Activated CD8-positive, alpha-beta T cell treated with anti-CD3 and anti-CD28 coated beads for 36 hours (primary cell): ENCODE measurements at places on chromosomes 6 and 20. TPM values are rescaled to one million over a fixed set of nuclear protein-coding genes. Genes with fewer than 3 reads are reported as not detected.

- no peak for DNase-seq
- H3K27ac ChIP-seq, result no peak overlapping the region
Measured at GRCh38 chr20:15288106-15288505, 950.7 kb upstream of the FLRT3 start.

FOXS1 gene
- not detected for total RNA-seq

- no peak for DNase-seq
- H3K27ac ChIP-seq, result no peak overlapping the region
- H3K27me3 ChIP-seq, result no peaks in the 10 kb centered on the region
- peaks cover 3% of the 10 kb centered on the region for H3K36me3 ChIP-seq
- H3K4me3 ChIP-seq, result no peak overlapping the region
- peaks cover 16% of the 10 kb centered on the region for H3K4me1 ChIP-seq
Measured at GRCh38 chr20:5526516-5526915, 209.8 kb upstream of the PROKR2 start.

DNA sequence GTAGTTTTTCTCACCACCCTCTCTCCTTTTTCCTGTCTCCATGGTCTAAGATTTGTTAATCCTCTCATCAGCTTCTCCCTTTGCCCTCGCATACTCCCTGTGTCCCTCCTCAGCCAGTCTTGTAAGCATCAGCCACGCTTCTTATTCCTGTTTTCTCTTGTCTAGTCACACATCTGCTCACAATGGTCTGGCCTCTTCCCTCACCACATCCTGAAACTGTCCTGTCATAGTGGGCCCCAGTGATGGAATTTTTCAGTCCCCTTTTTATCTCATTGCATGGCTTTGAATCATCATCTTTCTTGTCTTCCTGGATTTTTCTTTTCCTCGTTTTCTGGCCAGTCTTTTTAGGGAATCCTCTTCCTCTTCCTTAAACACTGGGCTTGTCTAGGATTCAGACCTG lies 57.2 kb downstream of the GFRA4 start:
- peaks cover 11% of the 10 kb centered on the region for H3K4me1 ChIP-seq
- no peak for DNase-seq
- no peak overlapping the region for H3K4me3 ChIP-seq

HSPA1L gene
- 2.0 TPM for total RNA-seq

ADGRF1 gene
- not detected for total RNA-seq

- DNase-seq, result no peak
- H3K27ac ChIP-seq, result no peak overlapping the region
- H3K36me3 ChIP-seq, result peaks cover 28% of the 10 kb centered on the region
- H3K4me3 ChIP-seq, result no peak overlapping the region
- no peaks in the 10 kb centered on the region for H3K27me3 ChIP-seq
Measured at GRCh38 chr20:33629533-33629932, 32.6 kb upstream of the C20orf144 start.

LY6G6F gene
- total RNA-seq, result not detected

DNA sequence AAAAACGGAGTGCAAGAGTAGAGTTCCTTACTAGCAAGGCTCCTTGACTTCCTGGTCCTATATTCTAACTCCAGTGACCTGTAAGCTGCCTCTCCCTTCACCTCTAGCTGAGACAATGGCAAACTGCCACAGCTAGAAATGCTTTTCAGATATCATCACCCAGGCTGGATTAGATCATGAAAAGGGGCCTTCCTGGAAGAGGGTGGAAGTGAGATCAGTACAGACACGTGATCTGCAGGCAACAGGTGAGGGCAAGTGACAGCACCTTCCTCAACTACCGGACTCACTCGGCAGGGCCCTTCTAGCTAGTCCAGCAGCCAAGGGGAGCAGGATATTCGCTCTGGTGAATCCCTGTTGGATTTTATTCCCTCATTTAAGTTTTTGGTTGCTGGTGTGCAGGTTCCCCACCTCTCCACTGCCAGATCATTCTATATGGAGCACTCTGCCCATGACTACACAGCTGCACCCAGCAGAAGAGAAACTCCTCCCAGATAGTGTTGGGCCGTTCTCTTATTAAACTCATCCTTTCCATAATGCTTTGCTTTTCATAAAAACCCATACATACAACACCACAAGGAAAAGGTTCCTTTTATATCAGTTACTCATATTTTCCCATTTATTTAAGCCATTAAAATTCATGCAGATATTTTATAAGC lies 26.4 kb upstream of the FAM83C start:
- no peak for DNase-seq
- H3K27ac ChIP-seq, result no peak overlapping the region
- no peak overlapping the region for H3K4me3 ChIP-seq

GRCh38 chr6:43871933-43872332 lies 101.9 kb downstream of the VEGFA start:
- no peaks in the 10 kb centered on the region for H3K36me3 ChIP-seq
- no peak for DNase-seq
- no peak overlapping the region for H3K4me3 ChIP-seq
- no peaks in the 10 kb centered on the region for H3K27me3 ChIP-seq

DNA sequence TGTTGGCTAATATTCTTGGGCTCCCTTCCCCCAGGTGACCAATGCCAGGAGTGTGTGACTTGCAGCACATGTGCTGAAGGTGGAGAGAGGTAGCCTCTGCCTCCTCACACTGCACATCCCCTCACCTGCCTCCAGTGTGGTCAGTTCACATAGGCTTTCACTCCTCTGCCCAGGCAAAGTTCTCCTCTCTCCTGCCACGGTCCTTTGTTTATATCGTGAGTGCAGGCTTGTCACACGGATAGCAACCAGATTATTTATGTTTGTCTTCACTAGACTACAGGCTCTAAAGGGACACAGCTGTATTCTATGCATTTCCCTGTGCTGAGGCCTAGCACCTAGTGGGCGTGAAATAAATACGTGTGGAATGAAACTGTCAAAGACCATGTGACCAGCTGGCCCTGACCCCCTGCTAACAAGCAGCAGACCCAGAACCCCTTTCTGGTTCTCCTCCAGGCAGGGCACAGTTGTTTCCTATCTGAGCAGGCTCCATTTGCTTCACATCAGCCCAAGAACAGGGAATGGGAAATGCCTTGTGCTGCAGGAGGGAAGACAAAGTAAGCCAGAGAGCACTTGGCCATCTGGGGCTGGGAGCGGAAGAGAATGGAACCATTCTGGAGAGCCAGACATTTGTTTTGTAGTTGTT lies 42.3 kb downstream of the UNC5CL start:
- H3K4me3 ChIP-seq, result no peak overlapping the region
- no peaks in the 10 kb centered on the region for H3K36me3 ChIP-seq
- peaks cover 28% of the 10 kb centered on the region for H3K27me3 ChIP-seq
- H3K27ac ChIP-seq, result no peak overlapping the region

GRCh38 chr20:59354460-59354859 lies 54.0 kb downstream of the EDN3 start:
- no peaks in the 10 kb centered on the region for H3K27me3 ChIP-seq
- H3K27ac ChIP-seq, result no peak overlapping the region
- peaks cover 10% of the 10 kb centered on the region for H3K4me1 ChIP-seq
- no peak overlapping the region for H3K4me3 ChIP-seq
- H3K36me3 ChIP-seq, result no peaks in the 10 kb centered on the region

DNA sequence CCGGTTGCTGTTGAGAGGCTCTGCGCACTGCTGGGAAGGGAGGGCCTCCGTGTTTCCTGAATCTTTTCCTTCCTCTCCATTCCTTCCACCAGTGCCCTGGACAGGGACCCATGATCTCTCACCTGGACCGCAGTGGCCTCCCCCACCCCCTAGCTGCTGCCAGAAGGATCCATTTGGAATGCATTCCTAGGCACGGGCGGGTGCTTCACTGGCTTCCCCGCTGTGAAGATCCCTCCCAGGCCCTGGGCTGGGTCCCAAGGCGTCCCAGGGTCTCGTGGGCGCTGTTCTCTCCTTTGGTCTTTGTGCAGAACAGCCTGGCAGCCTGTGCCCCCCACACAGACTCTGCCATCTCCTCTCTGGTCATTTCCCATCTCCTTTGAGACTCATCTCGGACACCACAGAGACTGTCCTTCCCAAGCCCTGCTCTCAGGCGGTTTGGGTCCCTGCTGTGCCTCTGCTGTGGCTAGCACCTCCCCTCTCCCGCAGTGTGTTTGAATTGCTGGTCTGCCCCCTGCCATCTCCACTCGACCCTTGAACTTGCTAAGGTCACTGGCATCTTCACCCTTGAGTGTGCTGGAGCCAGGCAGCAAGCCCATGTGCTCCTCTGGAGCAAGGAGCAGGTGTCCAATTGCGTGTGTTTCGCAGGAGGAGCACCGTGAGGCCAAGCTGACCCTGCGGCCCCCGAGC lies 59.0 kb downstream of the TCP11 start:
- H3K27ac ChIP-seq, result no peak overlapping the region
- H3K4me1 ChIP-seq, result no peaks in the 10 kb centered on the region
- no peak overlapping the region for H3K4me3 ChIP-seq
- no peaks in the 10 kb centered on the region for H3K27me3 ChIP-seq
- H3K36me3 ChIP-seq, result peaks cover 2% of the 10 kb centered on the region
